Pancreas (tissue), 10 donors: ENCODE measurements at places on chromosomes 3 and 15. TPM values are rescaled to one million over a fixed set of nuclear protein-coding genes. Genes with fewer than 3 reads are reported as not detected.

DNA sequence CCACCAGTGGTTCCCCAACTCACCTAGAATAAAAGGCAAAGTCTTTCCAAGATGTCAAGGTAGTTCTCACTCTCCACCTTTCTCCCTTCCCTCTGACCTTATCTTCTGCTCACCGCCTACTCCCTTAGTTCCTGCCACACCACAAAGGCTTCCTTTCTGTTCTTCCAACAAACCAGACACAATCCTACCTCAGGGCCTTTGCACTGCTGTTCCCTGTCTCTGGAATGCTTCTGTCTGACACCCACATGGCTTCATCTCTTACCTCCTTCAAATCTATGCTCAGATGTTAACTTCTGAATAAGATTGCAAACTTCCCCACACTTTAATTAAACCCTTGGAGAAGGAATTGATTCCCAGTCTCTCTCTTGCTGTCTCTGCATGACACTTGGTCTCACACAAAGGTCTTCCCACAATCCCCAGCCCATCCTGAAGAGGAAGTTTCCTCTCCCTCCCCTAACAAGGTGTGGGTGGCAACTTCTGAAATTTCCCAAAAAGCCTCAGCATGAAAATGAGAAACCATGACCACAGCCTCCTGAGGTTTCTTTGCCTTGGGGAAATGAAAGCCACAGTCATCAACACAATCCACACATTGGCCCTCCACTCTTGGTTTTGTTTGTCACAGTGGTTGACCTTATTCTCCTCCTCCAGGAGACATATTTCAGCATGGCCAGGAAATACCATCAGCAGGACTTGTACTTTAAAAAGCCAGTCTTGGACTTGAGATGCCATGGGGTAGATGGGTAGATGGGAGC, 3.0 kb upstream of the RYK start:
- no peak for DNase-seq

XYLB gene
- 2.4 TPM for polyA plus RNA-seq

DNAH1 gene
- 11.4 TPM for polyA plus RNA-seq

TRPM1 gene
- not detected for polyA plus RNA-seq

DNA sequence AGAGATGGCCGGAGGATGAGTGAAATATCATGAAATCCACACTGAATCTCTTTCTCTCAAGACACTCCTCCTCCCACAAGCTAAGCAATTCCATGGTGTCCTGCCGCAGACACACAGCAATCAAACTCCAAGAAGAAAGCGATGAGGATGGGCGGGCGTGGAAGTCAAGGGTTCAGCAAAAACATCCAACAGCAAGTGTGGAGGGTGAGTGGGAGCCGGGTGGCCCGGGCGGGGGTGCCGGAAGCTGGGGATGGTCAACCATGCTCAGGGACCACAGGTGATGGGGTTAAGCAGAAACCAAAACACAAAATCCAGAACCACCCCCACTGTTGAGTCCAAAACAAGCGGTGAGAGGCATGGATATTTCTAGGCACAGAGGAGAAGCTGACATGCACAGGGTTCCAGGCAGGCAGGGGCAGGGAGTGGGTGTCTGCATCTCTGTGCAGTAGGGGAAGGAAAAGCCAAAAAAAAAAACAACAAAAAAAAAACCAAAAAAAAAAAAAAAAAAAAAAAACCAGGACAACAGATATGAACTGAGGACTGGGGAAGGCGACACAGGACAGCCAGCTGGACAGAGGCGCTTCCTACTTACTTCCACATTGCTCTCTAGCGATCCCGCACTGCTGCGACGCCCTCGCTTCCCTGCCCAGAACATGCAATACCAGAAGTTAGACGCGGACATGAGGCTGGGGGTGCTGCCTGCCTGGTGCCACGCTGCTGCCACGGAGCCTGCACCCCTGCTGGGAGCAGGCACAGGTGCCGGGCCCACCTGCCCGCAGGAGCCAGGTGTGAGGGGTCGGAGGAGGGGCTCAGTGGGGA, 61.0 kb upstream of the RPL32 start:
- DNase-seq: no peak

- no peak for DNase-seq
These were observed 65.7 kb upstream of the ALDH1L1 start for GRCh38 chr3:126245811-126246727.

SLC22A13 gene
- 0.23 TPM for polyA plus RNA-seq

ZNF501 gene
- 0.84 TPM for polyA plus RNA-seq

GRCh38 chr3:133520286-133520685, 53.2 kb upstream of the CDV3 start:
- no peak for DNase-seq

CCDC191 gene
- polyA plus RNA-seq: 5.1 TPM

GPR87 gene
- polyA plus RNA-seq: not detected

GRCh38 chr3:1230920-1231319, 138.1 kb downstream of the CNTN6 start:
- no peak for DNase-seq

DNA sequence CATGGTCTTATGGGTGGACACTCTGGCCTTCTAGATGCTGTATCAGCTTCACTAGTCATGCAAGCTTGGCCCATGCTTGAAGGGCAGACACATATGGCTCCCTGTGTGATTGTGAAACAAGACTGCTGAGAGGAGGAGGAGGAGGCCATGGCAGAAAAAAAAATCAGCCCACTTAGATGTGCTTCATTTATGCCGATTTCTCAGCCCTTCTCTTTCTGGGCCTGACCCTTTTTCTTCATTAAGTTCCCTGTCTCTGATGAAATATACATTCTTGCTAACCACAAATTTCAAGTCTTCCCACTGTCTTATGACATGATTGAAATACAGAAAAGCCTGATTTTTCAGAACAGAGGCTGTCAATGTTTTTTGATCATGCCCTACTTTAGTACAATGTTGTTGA, 213.0 kb upstream of the FEZF2 start:
- DNase-seq: no peak

RPN1 gene
- polyA plus RNA-seq: 56.7 TPM

- DNase-seq: no peak
These were observed 514.5 kb upstream of the RGMA start for GRCh38 chr15:93603550-93603949.

- DNase-seq: no peak
These were observed 49.4 kb downstream of the SYNM start for GRCh38 chr15:99154271-99154670.

DNA sequence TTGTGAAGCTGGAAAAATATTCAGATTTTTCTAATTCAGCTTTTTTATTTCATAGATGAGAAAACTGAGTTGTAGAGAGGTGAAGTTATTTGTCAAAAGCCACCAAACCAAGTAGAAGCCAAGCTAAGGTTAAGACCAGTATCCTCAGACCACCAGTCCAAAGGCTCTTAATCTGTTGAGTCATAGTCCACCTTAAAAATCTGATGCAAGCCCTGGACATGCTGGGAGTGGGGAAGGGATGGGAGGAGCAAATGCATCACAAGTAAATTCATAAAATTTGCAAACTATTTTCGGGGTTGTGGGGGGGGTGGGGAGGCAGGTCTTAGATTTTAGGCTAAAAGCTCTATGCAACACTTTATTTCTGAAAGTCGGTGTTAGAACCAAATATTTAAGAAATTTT, 307.7 kb upstream of the SEMA6D start:
- no peak for DNase-seq

- no peak for DNase-seq
These were observed 443 bp upstream of the NR2F2 start for GRCh38 chr15:96330064-96330449.

DNA sequence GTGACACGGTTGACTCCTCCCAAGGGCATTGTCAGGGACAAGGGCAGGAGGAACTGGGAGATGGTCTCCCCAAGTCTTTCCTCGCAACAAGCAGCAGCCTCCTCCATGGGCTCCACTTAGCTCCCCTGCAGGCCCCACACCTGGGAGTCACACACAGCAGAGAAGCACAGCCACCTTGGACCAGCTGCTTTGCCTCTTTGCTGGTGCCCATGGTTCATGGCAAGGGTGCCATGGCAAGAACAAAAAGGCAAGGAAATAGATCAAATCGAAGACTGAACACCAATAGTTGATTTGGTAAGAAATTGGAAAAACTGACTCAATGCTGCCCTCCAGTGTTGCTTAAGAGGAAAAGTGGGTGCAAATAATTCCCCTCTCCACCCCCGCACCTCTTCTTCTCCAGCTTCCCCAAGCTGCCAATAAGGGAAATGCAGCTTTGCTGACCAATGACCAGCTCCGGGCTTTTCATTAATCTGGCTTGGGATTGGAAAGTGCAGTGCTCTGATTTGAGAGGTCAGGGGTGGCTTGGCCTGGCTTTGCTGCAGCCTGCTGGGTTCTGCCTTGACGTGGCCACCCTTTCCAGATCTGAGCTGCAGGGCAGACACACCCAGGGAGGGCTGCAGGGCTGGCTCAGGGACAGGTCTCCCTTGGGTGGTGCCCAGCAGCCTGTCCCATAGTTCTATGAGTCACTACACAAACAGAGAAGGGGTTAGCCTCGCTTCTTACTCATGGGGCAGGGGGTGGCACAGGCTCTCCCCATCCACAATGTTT, 162.0 kb downstream of the KLF13 start:
- peak; percentile 44 for DNase-seq

GRCh38 chr3:144744473-144744872, 772.9 kb downstream of the DIPK2A start:
- DNase-seq: no peak

GRCh38 chr3:127726894-127727293, 54.1 kb downstream of the ABTB1 start:
- no peak for DNase-seq

ITIH3 gene
- 2.1 TPM for polyA plus RNA-seq

GRCh38 chr3:138457863-138458735, 23.7 kb downstream of the ESYT3 start:
- no peak for DNase-seq

GABRG3 gene
- 0.35 TPM for polyA plus RNA-seq

DNA sequence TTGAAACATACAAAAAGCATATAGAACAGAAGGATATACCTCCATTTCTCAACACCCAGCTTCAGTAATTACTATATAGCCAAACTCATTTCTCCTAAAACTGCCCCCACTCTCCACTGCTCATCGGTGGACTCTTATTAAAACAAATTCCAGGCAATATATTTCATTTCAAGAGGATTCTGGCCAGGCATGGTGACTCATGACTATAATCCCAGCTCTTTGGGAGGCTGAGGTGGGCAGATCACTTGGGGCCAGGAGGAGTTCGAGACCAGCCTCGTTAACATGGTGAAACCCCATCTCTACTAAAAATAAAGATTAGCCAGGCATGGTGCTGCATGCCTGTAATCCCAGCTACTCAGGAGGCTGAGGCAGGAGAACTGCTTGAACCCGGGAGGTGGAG, 40.9 kb downstream of the SNX4 start:
- DNase-seq: no peak

GRCh38 chr3:52438579-52439425, 6.1 kb downstream of the SEMA3G start:
- no peak for DNase-seq

SSUH2 gene
- 0.42 TPM for polyA plus RNA-seq

- DNase-seq: no peak
These were observed 70.9 kb upstream of the ALDH1A3 start for GRCh38 chr15:100808691-100809090.

GRCh38 chr3:58973796-58974195, 76.0 kb downstream of the CFAP20DC start:
- no peak for DNase-seq

GRCh38 chr3:36379872-36380220, 458 bp upstream of the STAC start:
- DNase-seq: no peak

DNA sequence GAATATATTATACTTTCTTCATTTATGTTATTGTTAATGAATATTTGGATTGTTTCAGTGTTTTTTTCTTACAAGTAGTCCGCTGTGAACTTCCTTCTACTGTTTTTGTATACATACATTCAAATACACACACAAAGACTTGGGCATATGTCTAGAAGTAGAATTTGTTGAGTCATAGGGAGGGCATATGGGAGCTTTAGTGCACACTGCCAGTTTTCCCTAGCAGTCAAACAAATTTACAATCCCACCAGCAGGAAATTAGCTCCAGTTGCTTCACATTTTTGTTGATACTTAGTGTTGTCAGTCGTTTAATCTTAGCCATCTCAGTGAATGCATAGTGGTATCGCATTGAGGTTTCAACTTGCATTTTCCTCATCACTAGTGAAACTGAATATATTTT, 492.3 kb downstream of the DIPK2A start:
- no peak for DNase-seq

DNA sequence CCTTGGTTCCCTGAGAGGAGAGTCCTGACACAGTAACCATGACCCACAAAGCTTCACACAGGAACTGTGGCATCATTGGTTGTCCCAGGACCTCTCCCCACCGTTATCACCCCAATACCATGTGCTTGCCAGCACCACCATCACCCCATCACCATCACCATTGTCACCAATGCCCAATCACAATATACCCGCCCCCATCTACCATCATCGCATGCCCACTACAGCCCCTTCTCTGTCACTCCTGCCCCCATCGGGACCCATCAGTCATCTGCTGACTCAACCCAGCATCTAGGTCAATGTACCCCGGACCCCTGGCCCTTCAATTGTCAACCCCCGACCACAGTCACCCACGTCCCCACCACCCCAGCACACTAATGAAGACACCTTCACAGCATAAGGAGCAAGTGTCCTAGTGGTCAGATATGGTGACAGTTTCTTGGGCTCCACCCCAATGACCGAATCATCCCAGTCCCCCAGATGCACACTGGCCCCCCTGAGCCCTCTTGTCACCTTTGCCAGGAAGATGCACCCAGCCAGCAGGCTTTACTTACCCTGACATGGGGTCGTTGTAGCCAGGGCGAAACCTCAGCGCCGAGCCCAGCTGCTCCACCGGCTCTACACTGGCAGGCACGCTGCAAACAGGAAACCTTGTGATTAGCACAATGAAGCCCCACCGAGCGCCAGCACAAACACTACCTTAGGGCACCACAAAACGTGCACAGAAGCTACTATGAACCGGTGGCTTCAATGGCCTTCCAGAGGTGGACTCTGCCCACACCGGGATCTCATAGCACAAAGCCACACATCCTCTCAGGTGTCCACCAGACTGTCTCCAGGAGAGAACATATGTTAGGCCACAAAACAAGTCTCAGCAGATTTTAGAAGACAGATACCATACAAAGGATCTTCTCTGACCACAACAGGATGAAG, 25.1 kb downstream of the SHISA5 start:
- no peak for DNase-seq

GRCh38 chr3:182405759-182406158, 387.5 kb upstream of the ATP11B start:
- DNase-seq: no peak

- no peak for DNase-seq
These were observed 2.8 kb upstream of the INSYN1 start for GRCh38 chr15:73755946-73756345.

- no peak for DNase-seq
These were observed 86.1 kb downstream of the FOXP1 start for GRCh38 chr3:71497367-71497897.

GRCh38 chr3:172074586-172074985, 35.2 kb downstream of the FNDC3B start:
- no peak for DNase-seq

GRCh38 chr3:19171794-19172193, 23.5 kb downstream of the KCNH8 start:
- DNase-seq: no peak

CCDC54 gene
- polyA plus RNA-seq: not detected
